ENCODE measurements at places on chromosomes 12 and 14.

DNA sequence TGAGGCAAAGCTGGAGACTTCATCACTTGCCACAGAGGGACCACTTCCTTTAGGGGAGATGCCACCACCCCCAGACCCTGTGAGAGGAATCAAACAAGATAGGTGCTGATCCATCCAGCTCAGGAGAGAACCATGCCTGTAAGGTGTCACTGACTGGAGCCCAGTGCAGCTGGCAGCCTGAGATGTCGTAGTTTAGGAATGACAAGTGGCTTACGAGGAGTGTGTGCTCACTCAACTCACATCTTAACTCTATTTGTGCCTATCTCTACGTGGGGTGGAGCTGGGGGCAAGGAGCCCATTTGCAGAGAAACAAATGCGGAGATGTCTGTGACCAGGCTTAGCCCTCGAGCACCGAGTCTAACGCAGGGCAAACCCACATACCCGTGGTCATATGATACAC lies 25.8 kb downstream of the CHFR start:
- DNase-seq: no peak

DNA sequence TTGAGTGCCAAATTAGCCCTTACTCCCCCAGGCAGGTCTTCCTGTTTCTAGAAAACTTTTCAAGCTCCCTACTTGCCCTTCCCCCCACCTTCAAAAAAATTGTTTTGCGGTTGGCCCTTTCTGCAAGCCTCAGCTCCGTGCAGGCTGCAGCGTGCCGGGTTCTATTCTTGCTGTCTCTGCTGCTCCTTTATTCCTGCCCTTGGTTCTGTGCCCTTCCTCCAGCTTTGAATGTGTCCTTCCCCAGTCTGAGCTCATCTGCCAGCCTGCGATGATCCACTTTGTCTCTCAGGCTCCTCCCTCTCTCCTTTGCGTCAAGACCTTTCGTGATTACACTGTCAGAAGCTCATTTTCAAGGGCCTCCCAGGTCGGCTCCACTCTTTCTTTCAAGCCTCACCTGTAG lies 98.6 kb downstream of the IRF2BPL start:
- no peak for DNase-seq

DNA sequence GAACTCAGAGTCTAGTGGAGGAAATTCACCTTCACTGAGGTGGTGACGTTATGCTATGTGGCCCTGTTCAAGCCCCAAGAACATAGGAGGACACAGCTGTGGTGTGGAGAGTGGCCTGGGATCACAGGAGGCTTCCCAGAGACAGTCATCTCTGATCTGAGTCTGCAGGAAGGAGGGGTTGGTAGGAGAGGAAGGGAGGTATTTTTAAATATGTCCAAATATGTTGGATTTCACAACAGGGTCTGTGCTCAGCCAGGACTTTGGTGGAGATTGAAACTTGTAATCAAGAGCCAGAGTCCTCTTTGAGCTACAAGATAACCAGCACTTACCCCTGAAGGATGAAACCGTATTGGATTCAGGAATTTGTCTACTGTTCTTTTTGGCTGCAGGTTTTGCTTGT lies 26.4 kb upstream of the MED13L start:
- DNase-seq: no peak

DNA sequence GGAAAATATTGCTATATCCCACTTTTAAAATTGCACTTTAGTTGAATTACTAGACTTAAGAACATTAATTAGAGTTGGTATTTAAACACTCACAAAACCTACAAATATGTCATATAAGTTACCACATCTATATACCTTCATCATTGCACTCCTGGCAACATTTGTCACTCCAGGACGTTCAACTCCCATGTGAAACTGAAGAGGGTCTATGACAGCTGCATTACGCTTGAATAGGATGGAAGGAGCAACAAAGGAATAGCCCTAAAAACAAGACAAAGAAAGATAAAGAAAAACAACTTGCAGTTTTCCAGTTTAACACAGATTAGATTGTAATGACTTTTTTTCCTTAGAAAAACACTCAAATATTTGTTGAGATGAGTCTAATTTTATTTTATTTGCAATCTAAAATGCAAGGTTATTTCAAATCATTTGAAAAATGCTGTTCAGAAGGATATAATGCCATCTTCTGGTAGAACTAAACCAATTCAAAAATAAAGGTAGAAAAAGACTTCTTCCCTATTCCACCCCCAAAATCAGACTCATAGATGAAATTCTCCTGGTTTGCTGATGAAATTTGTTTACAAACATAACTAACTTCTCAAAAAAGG lies 84.3 kb upstream of the TTC7B start:
- no peak for DNase-seq

GRCh38 chr12:57370696-57371095 lies 60.1 kb downstream of the R3HDM2 start:
- DNase-seq: no peak

GRCh38 chr14:68283378-68284123 lies 464.0 kb downstream of the RAD51B start:
- no peak for DNase-seq

- no peak for DNase-seq
These were observed 59.4 kb downstream of the TSPAN11 start for GRCh38 chr12:30985814-30986452.

- DNase-seq: peak; percentile 10
These were observed 179.4 kb upstream of the ARHGAP5 start for GRCh38 chr14:31897581-31898186.
